Colonic mucosa (tissue), 4 donors: ENCODE measurements at places on chromosomes 3 and 15. TPM values are rescaled to one million over a fixed set of nuclear protein-coding genes. Genes with fewer than 3 reads are reported as not detected.

DNA sequence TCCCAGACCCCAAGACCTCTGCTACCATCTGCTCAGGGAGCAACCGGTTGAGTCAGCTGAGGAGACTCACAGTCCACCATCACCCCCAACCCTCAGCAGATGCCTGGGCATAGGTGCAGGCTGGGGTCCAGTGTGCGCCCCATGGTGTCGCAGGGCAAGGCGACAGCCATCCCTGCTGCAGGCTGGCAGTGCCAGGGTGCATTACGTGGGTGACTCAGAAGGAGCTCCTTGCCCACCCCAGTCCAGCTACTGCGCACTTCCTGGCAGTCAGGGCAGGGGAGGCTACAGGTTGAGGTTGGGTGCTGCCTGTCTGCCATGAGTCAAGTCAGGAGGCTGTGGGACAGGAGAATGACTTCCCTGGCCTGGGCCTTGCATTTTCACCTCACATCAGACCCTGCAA lies 33.5 kb downstream of the RASGRF1 start:
- H3K27ac ChIP-seq, result no peak overlapping the region
- H3K27me3 ChIP-seq, result no peaks in the 10 kb centered on the region
- DNase-seq, result no peak
- H3K4me3 ChIP-seq, result no peak overlapping the region
- no peaks in the 10 kb centered on the region for H3K36me3 ChIP-seq
- H3K4me1 ChIP-seq, result no peaks in the 10 kb centered on the region

- H3K36me3 ChIP-seq, result no peaks in the 10 kb centered on the region
- H3K27me3 ChIP-seq, result no peaks in the 10 kb centered on the region
- H3K4me3 ChIP-seq, result no peak overlapping the region
- no peaks in the 10 kb centered on the region for H3K4me1 ChIP-seq
- no peak overlapping the region for H3K27ac ChIP-seq
- peak; percentile 75 for DNase-seq
Observed at GRCh38 chr15:92521624-92522008, 127.9 kb downstream of the ST8SIA2 start.

DNA sequence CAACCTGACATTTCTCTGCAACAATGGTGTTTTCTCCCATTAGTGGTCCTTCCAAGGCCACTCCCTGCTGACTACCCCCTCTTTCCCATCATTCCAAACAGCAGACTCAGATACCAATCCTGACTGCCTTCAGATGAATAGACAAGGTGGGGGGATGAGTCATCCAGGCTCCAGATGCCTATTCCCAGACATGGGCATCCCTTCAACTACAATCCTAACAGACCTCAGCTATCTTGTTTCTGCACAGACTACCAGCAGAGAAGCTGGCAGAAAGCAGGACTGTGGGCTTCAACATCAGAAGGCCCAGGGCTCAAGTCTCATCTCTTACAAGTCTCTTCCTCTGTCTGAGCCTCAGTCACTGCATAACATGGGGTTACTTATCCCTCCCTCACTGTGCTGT lies 2.2 kb downstream of the RBP1 start:
- no peaks in the 10 kb centered on the region for H3K4me1 ChIP-seq
- H3K4me3 ChIP-seq, result no peak overlapping the region
- H3K27me3 ChIP-seq, result peaks cover 7% of the 10 kb centered on the region
- no peak overlapping the region for H3K27ac ChIP-seq
- no peaks in the 10 kb centered on the region for H3K36me3 ChIP-seq
- no peak for DNase-seq

- H3K36me3 ChIP-seq, result no peaks in the 10 kb centered on the region
- H3K27me3 ChIP-seq, result no peaks in the 10 kb centered on the region
- no peak overlapping the region for H3K27ac ChIP-seq
- no peak overlapping the region for H3K4me3 ChIP-seq
- H3K4me1 ChIP-seq, result no peaks in the 10 kb centered on the region
Observed at GRCh38 chr3:135197246-135197645, 402.2 kb downstream of the EPHB1 start.

- no peak for DNase-seq
- no peak overlapping the region for H3K4me3 ChIP-seq
- H3K27me3 ChIP-seq, result no peaks in the 10 kb centered on the region
- no peaks in the 10 kb centered on the region for H3K36me3 ChIP-seq
- H3K27ac ChIP-seq, result no peak overlapping the region
Observed at GRCh38 chr3:158330870-158331269, 221.0 kb downstream of the RSRC1 start.

GRCh38 chr15:36673039-36673438 lies 93.6 kb downstream of the CDIN1 start:
- no peak overlapping the region for H3K27ac ChIP-seq
- H3K27me3 ChIP-seq, result no peaks in the 10 kb centered on the region
- no peaks in the 10 kb centered on the region for H3K36me3 ChIP-seq
- DNase-seq, result no peak

DNA sequence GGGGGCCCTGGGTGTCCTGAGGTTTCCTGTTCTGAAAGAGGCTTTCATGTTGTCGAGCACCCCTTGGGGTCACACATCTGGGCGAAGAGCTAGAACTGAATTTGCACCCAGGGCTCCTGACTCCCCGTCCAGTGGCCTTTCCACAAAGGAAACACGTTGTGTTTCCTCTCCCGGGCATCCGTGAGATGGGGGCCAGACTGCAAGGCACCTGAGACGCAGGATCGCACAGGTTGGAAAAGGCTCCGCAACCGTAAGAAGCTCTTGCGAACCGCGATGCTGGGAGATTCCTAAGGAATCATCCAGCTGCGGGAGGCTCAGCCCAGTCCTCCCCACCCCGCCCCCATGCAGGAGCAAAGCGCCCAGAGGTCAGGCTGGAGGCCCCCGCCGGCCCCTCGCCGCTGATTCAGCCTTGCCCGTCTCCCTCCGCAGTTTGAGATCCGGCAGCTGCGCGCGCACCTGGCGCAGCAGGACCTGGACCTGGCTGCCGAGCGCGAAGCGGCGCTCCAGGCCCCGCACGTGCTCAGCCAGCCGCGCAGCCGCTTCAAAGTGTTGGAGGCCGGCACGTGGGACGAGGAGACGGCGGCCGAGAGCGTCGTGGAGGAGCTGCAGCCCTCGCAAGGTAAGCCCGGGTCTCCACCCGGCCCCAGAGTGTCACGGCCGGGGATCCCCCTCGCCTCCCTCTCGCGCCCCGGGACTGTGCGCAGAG lies 119.6 kb downstream of the ETFA start:
- no peak overlapping the region for H3K4me3 ChIP-seq
- no peaks in the 10 kb centered on the region for H3K27me3 ChIP-seq
- DNase-seq, result no peak
- H3K4me1 ChIP-seq, result peaks cover 9% of the 10 kb centered on the region

GRCh38 chr3:8353364-8353763 lies 148.3 kb upstream of the LMCD1 start:
- no peaks in the 10 kb centered on the region for H3K4me1 ChIP-seq
- no peak overlapping the region for H3K27ac ChIP-seq
- no peak for DNase-seq
- no peak overlapping the region for H3K4me3 ChIP-seq
- H3K27me3 ChIP-seq, result no peaks in the 10 kb centered on the region
- H3K36me3 ChIP-seq, result no peaks in the 10 kb centered on the region

- H3K4me3 ChIP-seq, result no peak overlapping the region
- DNase-seq, result no peak
- no peak overlapping the region for H3K27ac ChIP-seq
- no peaks in the 10 kb centered on the region for H3K4me1 ChIP-seq
- no peaks in the 10 kb centered on the region for H3K36me3 ChIP-seq
Observed at GRCh38 chr3:115351193-115351592, 204.1 kb upstream of the ZBTB20 start.

- no peak for DNase-seq
- H3K4me1 ChIP-seq, result no peaks in the 10 kb centered on the region
- no peaks in the 10 kb centered on the region for H3K27me3 ChIP-seq
Observed at GRCh38 chr3:151209654-151210053, 6.6 kb upstream of the GPR171 start.

DNA sequence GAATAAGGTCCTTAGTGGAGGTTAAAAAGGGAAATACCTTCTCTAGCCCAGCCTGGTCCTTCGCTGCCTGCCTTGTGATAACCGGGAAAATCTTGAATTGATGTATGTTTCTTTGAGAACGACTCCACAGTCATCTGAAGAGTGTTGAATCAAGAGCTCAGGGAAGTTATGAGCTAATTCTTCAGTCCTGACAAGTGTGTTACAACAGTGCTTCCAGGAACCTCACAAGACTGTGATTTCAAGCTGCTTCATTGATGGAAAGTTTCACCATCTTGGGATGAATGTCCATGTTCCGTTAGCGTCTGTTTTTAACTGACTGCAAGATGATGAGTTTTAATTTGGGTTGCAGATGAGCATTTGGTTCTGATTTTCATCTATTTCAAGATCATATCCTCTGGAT lies 12.4 kb downstream of the TMEM41A start:
- DNase-seq, result no peak
- H3K27ac ChIP-seq, result no peak overlapping the region
- peaks cover 3% of the 10 kb centered on the region for H3K36me3 ChIP-seq
- no peak overlapping the region for H3K4me3 ChIP-seq
- H3K4me1 ChIP-seq, result peaks cover 3% of the 10 kb centered on the region

GRCh38 chr3:78314327-78314726 lies 1274.4 kb downstream of the ROBO2 start:
- no peaks in the 10 kb centered on the region for H3K27me3 ChIP-seq
- H3K36me3 ChIP-seq, result no peaks in the 10 kb centered on the region
- H3K4me1 ChIP-seq, result no peaks in the 10 kb centered on the region
- DNase-seq, result no peak
- no peak overlapping the region for H3K27ac ChIP-seq

GRCh38 chr15:89781055-89781454 lies 4.9 kb downstream of the MESP2 start:
- H3K36me3 ChIP-seq, result no peaks in the 10 kb centered on the region
- H3K27me3 ChIP-seq, result no peaks in the 10 kb centered on the region
- peak; percentile 80 for DNase-seq
- H3K4me3 ChIP-seq, result no peak overlapping the region

DNA sequence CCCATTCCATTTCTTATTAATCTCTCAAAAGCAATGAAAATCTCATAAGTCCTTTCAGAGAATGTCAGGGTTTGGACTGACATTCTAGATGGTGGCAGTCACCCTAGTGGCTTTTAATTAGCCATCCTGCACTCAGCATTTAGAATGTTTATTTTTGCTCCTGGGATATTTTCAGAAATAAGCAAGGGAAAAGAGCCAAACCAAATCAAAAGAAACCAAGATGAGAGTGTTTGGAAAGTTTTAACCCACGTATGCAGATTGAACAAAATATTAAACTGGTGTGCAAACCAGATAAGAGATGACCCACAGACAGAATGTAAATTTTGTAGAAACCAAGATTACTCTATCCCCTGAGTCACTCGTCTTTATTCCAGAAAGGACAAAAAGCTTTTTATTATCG lies 275.8 kb downstream of the SQOR start:
- no peaks in the 10 kb centered on the region for H3K36me3 ChIP-seq
- H3K27me3 ChIP-seq, result no peaks in the 10 kb centered on the region
- H3K4me3 ChIP-seq, result no peak overlapping the region
- no peak overlapping the region for H3K27ac ChIP-seq
- DNase-seq, result no peak
- H3K4me1 ChIP-seq, result no peaks in the 10 kb centered on the region

DNA sequence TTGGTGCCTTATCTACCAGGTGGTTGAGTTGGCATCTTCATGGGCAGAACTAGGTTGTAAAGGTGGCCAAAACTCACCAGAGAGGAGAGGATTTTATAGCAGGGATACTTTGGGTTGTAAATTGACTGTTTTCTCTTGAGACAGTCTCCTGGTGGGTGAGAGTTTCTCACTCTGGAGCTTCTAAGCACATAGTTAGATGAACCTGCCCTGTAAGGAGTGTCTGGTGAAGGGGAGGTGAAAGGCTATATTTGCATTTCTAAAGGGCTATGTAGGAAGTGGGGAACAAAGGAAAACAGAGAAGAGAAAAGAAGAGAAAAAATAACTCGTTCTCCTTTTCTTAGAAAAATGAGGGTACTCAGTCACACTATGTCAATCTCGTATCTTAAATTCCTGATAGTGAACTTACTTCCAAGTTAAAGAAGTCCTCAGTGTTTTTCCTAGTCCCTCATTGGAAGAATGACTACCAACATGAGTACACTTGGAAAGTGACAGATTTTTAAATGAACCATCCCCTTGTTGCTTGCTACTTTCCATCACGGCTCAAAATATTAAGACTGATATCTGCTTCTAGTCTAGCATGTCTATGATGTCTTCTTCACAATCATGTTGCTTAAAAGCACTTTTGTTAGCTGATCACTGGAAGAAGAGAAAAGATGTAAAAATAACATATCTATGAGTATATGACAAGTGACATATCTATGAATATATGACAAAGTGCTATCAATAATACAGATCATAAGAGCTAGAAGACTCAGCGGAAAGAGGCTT lies 113.8 kb upstream of the P2RY1 start:
- no peak for DNase-seq
- no peaks in the 10 kb centered on the region for H3K36me3 ChIP-seq
- no peak overlapping the region for H3K27ac ChIP-seq
- H3K27me3 ChIP-seq, result no peaks in the 10 kb centered on the region
- H3K4me3 ChIP-seq, result no peak overlapping the region
- no peaks in the 10 kb centered on the region for H3K4me1 ChIP-seq

DNA sequence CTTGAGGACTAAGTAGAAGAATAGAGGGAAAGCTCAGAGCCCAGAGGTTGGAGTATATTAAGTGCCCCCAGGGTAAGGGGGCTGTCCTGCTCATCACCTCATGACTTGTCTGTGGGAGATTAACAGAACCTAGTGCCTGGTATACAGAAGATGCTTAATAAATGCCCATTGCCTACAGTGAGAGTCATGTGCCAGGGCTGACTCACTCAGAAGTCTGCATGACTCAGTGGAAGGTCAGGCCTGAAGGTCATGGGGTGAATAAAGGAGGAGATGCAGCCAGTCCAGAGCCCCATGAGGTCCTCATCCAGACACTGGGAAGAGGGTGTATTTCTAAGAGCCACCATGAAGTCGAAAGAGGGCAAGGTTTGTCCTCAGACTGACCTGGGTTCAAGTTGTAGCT lies 62.5 kb upstream of the TLE3 start:
- no peaks in the 10 kb centered on the region for H3K36me3 ChIP-seq
- H3K27ac ChIP-seq, result no peak overlapping the region
- no peak overlapping the region for H3K4me3 ChIP-seq
- H3K4me1 ChIP-seq, result no peaks in the 10 kb centered on the region
- no peaks in the 10 kb centered on the region for H3K27me3 ChIP-seq
- no peak for DNase-seq

The TMEM207 gene
- total RNA-seq, result not detected

The C3orf85 gene
- total RNA-seq, result 10.5 TPM

The SI gene
- total RNA-seq, result 42.4 TPM

The EBLN2 gene
- 3.1 TPM for total RNA-seq

The PPP1R14D gene
- total RNA-seq, result 137 TPM

The MST1R gene
- total RNA-seq, result 88.9 TPM

The GP9 gene
- total RNA-seq, result not detected
